Progenitor cell of endocrine pancreas (in vitro differentiated cells): ENCODE measurements at places on chromosomes 11 and 22. TPM values are rescaled to one million over a fixed set of nuclear protein-coding genes. Genes with fewer than 3 reads are reported as not detected.

SPDYC gene
- not detected in 2 replicates for total RNA-seq

OR56A1 gene
- total RNA-seq, result 0.09 TPM in 1 of 2 replicates, not detected in the other

- H3K27me3 ChIP-seq, result no peaks in the 10 kb centered on the region
- DNase-seq, result no peak
- peaks cover 2% of the 10 kb centered on the region for H3K4me1 ChIP-seq
- no peak overlapping the region for H3K27ac ChIP-seq
- H3K36me3 ChIP-seq, result peaks cover 26% of the 10 kb centered on the region
These were observed 47.7 kb upstream of the GAB2 start for GRCh38 chr11:78465169-78465942.

GRCh38 chr11:45391168-45391850 lies 105.2 kb upstream of the SYT13 start:
- peaks cover 30% of the 10 kb centered on the region for H3K27me3 ChIP-seq
- H3K4me3 ChIP-seq, result no peak overlapping the region
- no peak overlapping the region for H3K27ac ChIP-seq
- H3K4me1 ChIP-seq, result peaks cover 22% of the 10 kb centered on the region
- H3K36me3 ChIP-seq, result no peaks in the 10 kb centered on the region
- DNase-seq, result no peak

OR51B2 gene
- total RNA-seq, result not detected in 2 replicates

- H3K36me3 ChIP-seq, result peaks cover 14% of the 10 kb centered on the region
- H3K27ac ChIP-seq, result peak overlapping the region; percentile 64
- H3K27me3 ChIP-seq, result no peaks in the 10 kb centered on the region
- DNase-seq, result no peak
- H3K4me1 ChIP-seq, result no peaks in the 10 kb centered on the region
These were observed 20.9 kb downstream of the INCENP start for GRCh38 chr11:62144641-62145255.

DNA sequence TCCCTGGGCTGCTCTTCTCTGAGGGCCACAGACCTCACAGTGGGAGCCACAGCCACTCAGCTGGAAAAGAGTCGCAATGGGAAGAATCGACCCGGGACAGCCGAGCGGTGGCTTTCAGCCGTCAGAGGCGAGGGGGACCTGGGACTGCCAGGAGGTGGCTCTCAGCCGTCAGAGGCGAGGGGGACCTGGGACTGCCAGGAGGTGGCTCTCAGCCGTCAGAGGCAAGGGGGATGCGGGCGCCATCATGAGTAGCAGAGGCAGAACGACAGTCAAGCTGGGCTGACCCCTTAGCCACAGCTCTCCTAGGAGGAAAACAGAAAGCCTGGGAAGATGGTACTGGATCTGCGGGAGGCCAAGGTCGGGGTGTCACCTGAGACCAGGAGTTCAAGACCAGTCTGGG lies 14.9 kb upstream of the MUC2 start:
- DNase-seq, result peak; percentile 8
- peaks cover 1% of the 10 kb centered on the region for H3K4me1 ChIP-seq
- H3K27ac ChIP-seq, result no peak overlapping the region
- H3K36me3 ChIP-seq, result no peaks in the 10 kb centered on the region
- H3K27me3 ChIP-seq, result peaks cover 32% of the 10 kb centered on the region

FOLH1 gene
- not detected in 2 replicates for total RNA-seq

GRCh38 chr11:34478845-34479663 lies 34.5 kb downstream of the ELF5 start:
- H3K4me3 ChIP-seq, result no peak overlapping the region
- H3K36me3 ChIP-seq, result no peaks in the 10 kb centered on the region
- no peak overlapping the region for H3K27ac ChIP-seq
- DNase-seq, result no peak

ART5 gene
- total RNA-seq, result 1.8 and 3.8 TPM in 2 replicates

GAL3ST3 gene
- 3.9 and 4.8 TPM in 2 replicates for total RNA-seq

GRCh38 chr22:40928657-40929056 lies 22.5 kb upstream of the RBX1 start:
- no peak overlapping the region for H3K4me3 ChIP-seq
- H3K27ac ChIP-seq, result no peak overlapping the region
- H3K4me1 ChIP-seq, result peaks cover 1% of the 10 kb centered on the region
- no peak for DNase-seq
- peaks cover 7% of the 10 kb centered on the region for H3K36me3 ChIP-seq
